ENCODE measurements at places on chromosomes 16 and 17. TPM values are rescaled to one million over a fixed set of nuclear protein-coding genes. Genes with fewer than 3 reads are reported as not detected.

- DNase-seq: no peak
- no peaks in the 10 kb centered on the region for H3K27me3 ChIP-seq
- no peak overlapping the region for H3K27ac ChIP-seq
- H3K36me3 ChIP-seq: no peaks in the 10 kb centered on the region
Measured at GRCh38 chr17:51347851-51348584, 87.7 kb downstream of the UTP18 start.

Gene TBX21
- not detected for polyA plus RNA-seq

- H3K27ac ChIP-seq: no peak overlapping the region
- no peak overlapping the region for H3K4me3 ChIP-seq
- DNase-seq: no peak
- H3K4me1 ChIP-seq: no peaks in the 10 kb centered on the region
- H3K27me3 ChIP-seq: no peaks in the 10 kb centered on the region
Measured at GRCh38 chr17:63246344-63246743, 199.8 kb downstream of the CYB561 start.

Gene BAHCC1
- 6.4 TPM for polyA plus RNA-seq

DNA sequence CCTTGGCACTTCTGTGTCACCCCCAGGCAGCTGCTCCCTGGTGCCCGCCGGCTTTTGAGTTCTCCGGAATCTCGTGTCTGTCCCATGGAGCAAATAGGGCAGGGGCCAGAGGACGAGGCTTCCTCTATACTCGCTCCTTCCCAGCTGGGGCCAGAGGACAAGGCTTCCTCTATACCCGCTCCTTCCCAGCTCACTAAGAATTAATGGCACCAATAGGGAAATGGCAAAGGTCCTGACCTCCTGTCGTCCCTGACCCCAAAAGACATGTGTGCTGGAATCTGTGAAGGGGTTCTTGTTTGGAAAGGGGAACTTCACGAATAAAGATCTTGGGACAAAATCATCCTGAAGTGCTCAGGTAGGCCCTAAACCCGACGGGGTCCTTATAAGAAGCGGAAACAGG lies 7.6 kb downstream of the SGSH start:
- no peaks in the 10 kb centered on the region for H3K27me3 ChIP-seq
- DNase-seq: no peak
- H3K36me3 ChIP-seq: no peaks in the 10 kb centered on the region
- H3K4me3 ChIP-seq: no peak overlapping the region

DNA sequence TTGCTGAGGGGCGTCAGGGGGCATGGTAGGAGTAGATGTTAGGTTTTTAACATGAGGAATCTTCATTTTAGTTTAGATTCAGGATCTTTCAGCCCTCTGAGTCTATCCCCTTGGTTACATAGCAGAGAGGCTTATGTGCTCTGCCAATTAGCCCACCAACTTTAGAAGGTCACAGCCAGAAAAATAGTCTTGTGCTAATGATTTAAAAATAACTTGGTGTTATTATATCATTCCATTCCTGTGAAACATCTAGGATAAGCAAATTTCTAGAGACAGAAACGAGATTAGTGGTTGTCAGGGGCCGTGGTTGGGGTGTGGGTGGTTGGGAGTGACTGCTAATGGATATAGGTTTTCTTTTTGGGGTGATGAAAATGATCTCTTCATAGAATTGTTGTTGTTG lies 183.7 kb downstream of the SNX29 start:
- no peaks in the 10 kb centered on the region for H3K36me3 ChIP-seq
- no peak overlapping the region for H3K4me3 ChIP-seq
- H3K27ac ChIP-seq: no peak overlapping the region
- no peaks in the 10 kb centered on the region for H3K4me1 ChIP-seq
- H3K27me3 ChIP-seq: no peaks in the 10 kb centered on the region

GRCh38 chr16:54231919-54232318 lies 54.7 kb downstream of the IRX3 start:
- no peaks in the 10 kb centered on the region for H3K4me1 ChIP-seq
- no peaks in the 10 kb centered on the region for H3K27me3 ChIP-seq
- no peaks in the 10 kb centered on the region for H3K36me3 ChIP-seq

Gene HNF1B
- polyA plus RNA-seq: 18.2 TPM

GRCh38 chr16:11799509-11800381 lies 2.7 kb upstream of the ZC3H7A start:
- H3K4me1 ChIP-seq: peaks cover 24% of the 10 kb centered on the region
- no peak overlapping the region for H3K27ac ChIP-seq
- no peak overlapping the region for H3K4me3 ChIP-seq

DNA sequence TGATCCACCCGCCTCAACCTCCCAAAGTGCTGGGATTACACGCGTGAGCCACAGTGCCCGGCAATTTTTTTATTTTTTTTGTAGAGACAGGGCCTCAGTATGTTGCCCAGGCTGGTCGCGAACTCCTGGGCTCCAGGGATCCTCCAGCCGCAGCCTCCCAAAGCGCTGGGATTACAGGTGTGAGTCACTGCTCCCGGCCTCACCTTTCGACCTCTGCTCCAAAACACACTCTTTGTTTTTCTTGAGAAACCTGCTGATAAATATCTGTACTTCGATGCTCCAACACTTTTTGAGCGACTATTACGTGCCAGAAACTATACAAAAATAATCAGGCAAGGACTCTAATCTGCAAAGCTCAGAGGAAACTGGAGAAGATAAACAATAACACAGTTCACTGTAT lies 1.0 kb downstream of the MED1 start:
- peak overlapping the region; percentile 72 for H3K4me3 ChIP-seq
- H3K4me1 ChIP-seq: peaks cover 18% of the 10 kb centered on the region
- no peaks in the 10 kb centered on the region for H3K36me3 ChIP-seq
- H3K27ac ChIP-seq: peak overlapping the region; percentile 95
- DNase-seq: peak; percentile 31
- no peaks in the 10 kb centered on the region for H3K27me3 ChIP-seq

DNA sequence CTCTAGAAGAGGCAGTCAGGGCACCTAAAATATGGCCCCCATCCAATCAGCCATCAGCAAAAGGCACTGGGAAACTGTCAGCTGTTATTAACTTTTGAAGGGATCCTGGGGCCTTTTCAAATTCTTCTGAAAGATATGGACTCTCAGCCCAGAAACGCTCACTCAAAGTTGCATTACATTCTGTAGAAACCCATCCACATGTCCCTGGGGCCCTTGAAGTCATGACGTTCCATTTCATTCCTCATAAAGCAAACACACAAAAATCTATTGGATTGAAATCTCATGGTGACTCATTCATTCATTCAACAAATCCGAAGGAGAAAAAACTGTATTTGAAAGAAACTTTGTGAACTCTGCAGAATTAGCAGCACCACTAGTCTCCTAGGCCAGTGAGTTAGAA lies 215.3 kb downstream of the C16orf95 start:
- no peaks in the 10 kb centered on the region for H3K4me1 ChIP-seq
- no peaks in the 10 kb centered on the region for H3K36me3 ChIP-seq
- H3K4me3 ChIP-seq: no peak overlapping the region
- no peak for DNase-seq

DNA sequence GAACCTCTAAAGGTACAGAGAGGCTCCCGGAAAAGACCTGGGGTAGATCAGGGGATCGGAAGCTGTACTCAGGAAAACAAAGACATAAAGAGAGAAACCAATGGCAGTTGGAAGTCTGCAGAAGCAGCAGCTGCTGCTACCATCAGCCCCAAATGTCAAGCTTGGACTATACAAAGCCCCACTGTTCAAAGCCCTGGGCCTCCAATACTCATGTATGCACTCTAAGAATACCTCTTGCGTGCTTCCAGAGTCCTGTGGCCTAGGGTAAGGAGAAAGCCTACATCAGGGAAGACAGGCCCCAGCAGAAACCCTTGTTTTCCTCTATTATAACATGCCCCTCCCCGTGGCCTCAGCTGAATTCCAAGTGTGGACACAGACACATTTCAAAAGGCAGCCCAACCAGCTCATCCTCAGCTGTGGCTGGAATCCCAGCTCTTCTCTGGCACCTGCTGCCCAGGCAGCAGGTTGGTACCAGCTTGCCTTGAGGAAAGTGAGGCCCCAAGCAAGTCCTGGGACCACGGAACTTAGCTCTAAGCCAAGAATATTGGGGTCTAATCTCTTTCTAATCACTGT lies 19.3 kb upstream of the MTMR4 start:
- H3K27ac ChIP-seq: no peak overlapping the region
- no peak overlapping the region for H3K4me3 ChIP-seq
- peaks cover 23% of the 10 kb centered on the region for H3K27me3 ChIP-seq
- H3K4me1 ChIP-seq: peaks cover 2% of the 10 kb centered on the region

DNA sequence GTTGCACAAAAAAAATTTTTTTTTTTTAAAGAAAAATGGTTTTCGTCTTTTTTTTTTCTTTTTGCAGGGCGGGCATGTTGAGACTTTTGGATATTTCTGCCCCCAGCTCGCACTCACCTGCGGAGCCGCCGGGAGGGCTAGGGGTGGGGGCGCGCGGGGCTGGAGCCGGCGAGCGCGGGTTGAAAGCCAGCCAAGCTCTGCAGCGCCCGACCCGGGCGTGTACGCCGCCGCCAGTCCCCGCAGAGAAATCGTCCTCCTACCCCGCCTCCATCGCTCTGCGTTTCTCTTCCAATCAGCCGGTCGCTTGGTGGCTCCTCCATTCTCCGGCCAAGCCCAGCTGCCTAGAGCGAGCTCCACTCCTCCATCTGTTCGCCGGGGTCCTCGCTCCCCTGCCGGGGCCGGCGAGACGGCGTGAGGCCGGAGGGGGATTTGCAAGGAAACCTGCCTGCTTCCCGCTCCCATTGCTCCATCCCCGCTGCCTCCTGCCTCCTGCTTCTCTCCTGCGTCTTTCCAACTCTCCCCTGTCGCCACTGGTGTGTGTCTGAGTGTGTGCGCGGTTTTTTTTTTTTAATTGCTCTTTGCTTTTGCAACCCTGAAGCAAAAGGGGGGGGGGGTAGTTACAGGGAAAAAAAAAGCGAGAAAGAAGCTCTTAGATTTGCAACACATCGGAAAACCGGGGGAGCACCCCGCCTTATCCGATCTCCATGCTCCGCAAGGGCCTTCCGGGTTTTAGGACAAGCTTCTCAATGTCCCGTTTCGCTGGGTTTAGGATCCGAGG lies 1.8 kb upstream of the UBTF start:
- peaks cover 22% of the 10 kb centered on the region for H3K4me1 ChIP-seq
- peak overlapping the region; percentile 79 for H3K4me3 ChIP-seq
- no peaks in the 10 kb centered on the region for H3K27me3 ChIP-seq
- DNase-seq: peak; percentile 88
- peak overlapping the region; percentile 100 for H3K27ac ChIP-seq

- H3K36me3 ChIP-seq: no peaks in the 10 kb centered on the region
- no peaks in the 10 kb centered on the region for H3K27me3 ChIP-seq
- no peak for DNase-seq
- no peak overlapping the region for H3K4me3 ChIP-seq
- H3K4me1 ChIP-seq: peaks cover 24% of the 10 kb centered on the region
Measured at GRCh38 chr16:69618307-69618706, 52.5 kb downstream of the NFAT5 start.

Data from hepatocyte (in vitro differentiated cells).